ENCODE measurements at places on chromosomes 7 and 10.

- no peak for DNase-seq
Measured at GRCh38 chr7:123070702-123071286, 75.3 kb upstream of the TAS2R16 start.

DNA sequence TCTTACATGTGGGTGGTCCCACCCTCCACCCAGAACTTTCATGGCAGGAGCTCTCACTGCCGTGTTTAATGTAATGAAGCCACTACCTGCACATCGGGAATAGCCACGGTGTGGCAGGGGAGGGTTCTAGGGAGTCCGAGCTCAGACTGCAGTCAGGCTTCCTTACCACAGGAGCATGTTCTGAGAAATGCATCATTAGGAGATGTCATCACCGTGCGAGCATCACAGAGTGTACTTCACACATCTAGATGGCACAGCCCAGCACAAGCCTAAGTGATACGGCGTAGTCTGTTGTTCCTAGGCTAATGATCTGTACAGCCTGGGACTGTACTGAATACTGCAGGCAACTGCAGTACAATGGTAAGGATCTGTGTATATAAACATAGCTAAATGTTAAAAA, 153.0 kb upstream of the LANCL2 start:
- DNase-seq, result no peak

GRCh38 chr10:126278851-126279250, 109.4 kb downstream of the ADAM12 start:
- DNase-seq, result no peak

DNA sequence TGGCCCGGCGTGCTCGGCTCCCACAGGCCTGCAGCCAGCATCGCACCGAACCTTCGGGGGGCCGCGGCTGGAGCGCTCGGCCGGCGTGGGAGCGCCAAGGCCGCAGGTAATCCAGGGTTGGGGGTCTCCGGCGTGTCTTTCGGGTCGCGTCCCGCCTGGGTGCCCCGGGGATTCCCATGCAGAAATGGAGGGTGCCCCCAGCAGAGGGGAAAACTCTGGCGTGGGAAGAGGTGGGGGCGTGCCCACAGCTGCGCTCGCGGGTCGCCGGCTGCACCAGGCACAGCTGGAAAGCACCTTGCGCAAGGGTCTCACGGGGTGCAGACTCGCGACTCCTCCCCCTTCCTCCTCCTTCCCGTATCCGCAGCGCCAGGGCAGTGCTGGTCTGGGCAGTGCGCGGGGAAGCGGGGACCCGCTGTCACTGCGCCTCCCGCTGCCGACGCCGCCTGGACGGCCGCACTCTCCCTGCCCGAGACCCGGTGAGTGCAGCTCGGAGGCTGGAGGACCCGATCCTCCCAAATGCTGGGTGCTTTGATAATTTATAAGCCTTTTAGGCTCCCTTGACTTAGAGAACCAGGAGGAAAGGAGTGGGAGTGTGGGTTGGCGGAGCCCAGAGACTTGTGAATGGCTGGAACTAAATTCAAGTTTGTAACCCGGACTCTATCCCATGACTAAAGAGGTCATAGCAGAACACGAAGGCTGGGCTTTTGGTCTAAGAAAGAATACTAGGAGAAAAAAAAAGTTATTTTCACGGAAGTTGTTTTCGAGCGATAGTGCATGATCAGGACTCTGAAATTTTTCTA, 489 bp downstream of the MAP3K8 start:
- DNase-seq, result no peak
